ENCODE measurements at places on chromosomes 5 and 9.

DNA sequence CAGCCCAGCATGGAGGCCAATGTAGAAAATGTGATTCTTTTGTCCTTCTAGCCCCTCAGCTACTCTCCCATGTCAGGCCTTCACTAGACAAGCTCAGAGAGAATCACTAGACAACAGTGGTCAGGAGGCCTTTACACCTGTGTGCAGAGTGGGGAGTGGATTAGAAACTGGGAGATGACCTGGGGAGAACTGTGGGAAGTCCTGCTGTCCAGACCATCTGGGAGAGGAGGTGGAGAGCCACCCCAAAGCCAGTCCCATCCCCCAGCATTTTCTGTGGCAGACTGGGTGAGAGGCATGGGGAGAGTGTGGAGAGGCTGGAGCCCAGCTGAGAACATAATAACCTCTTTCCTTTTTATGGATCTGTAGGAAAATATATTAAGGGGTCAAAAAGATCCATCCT lies 452.0 kb upstream of the DMAC1 start:
- no peak for DNase-seq

DNA sequence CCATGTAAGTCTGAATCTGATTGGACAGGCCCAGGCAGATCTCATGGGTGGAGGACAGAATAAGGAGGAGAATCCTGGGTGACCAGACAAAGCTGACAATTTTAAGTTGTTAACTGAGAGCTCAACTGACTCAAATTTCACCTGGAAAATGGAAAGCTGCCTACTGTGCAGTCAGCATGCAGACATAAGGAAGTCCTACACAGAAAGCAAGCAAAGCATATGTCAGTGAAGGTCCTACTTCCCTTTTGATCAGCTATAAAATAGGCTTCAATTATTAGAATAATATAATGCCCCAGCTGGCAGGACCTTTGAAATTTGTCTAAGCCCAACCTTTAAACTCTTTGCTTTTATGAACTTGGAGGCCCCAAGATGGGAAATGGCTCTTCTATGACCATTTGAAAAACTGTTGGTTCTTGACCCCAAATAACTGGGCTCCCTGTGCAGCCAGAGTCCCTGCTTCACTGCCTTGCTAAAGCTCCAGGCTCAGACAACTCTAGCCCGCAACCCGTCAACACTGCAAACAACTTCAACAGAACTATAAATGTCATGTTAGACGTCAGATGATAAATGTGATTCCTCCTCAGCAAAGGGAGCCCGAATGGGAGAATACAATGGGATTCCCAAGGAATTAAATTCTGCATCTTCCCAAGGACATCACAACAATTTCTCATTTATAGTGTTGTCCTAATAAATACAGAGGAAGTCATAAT lies 118.9 kb upstream of the ADRA1B start:
- DNase-seq: no peak

DNA sequence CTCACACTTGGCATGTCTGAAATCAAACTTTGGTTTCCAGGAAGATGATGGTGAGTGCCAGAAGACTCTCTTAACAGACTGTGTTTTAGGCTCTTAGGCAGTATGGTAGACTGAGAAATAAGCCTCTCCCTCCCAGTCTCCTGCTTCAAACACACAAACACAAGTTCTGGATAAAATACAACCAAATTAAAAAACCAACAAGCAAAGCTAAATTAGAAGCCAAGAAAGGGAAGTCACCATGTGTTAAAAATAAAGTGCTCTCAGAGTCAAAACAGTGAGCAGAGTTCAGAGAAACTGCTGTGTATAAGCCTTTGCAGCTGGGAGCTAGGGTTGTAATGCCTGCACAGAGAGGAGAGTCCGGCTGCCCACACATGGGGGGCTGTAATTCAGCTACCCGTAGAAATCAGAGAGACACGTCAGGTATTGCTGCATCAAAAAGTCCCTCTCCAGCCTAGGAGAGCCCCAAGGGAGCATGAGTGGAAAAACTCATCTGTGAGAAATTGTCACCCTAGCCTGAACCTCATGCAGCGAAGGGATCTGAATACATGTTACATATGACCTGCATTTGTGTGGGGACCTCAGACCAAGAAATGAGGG lies 62.6 kb downstream of the ANGPTL2 start:
- DNase-seq: no peak

DNA sequence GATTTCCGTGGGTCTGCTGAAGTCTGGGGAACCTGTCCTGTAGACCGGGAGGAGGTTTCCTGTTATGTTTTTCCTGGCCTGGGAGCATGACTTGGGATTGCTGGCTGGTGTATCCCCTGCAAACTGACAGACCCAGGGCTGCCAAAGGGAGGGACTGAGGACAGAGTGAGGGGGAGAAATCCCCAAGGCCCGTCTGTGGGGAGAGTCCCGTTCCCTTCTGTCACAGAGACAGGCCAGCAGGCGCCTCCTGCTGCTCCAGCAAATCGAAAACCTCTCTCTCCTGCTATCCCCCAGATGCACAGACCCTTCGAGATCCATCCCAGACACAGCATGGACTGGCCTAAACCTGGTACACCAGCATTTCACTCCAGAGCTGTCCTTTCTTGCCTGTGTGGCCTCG lies 56.2 kb upstream of the ALDH1B1 start:
- DNase-seq: no peak

DNA sequence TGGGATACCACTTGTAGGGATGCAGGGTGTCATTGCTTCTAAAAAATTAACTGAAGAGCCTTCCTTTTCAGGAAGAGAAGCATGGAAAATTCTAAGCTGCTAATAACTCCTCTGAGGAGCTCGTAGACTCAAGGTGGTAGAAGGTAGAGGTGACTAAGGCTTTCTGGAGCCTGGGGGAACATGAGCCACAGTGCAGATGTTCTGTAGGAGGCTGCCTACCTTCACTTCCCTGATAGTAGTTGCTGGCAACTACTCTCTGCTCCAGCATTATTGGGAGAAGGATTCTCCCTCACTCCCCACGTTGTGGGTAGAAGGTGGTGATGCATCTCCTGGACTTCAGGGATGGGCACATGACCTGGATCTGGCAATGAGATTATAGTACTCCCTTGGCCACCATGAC lies 86.7 kb upstream of the STARD4 start:
- no peak for DNase-seq

GRCh38 chr9:89661956-89662717 lies 57.3 kb downstream of the GADD45G start:
- no peak for DNase-seq

DNA sequence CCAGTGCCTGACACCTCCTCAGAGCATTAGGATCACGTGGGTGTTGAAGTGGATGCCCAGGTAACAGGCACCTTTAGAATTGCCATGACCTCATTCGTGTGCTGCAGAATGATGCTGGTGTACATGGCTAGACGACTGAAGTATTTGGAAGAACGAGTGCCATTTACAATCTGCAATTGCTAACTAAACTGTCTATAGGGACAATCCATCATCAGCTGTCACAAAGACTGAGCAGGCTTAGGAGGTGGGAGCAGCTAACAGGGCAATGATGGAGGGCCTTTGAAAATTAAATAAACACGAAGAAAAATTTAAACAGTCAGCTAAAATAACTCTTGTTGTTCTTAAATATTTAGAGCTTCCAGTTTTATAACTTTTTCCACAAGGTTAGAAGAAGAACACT lies 375.8 kb downstream of the GADD45G start:
- no peak for DNase-seq

DNA sequence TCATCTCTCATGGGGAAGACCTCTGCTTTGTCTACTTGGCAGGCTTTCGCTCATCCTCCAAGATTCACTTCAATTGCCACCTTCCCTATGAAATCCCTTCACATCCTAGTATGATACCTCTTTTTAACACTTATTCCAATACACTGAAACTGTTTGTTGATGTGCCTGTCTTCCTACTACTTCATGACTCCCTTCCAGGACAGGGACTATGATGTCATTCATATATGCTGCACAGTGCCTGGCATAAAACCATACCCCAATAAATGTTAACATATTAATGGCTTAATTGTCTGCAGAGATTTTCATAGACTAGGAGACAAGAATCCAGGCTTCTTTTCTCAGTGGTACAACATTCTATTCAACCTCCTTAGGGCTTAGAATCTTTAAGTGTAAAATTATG lies 215.5 kb downstream of the ZNF608 start:
- no peak for DNase-seq

DNA sequence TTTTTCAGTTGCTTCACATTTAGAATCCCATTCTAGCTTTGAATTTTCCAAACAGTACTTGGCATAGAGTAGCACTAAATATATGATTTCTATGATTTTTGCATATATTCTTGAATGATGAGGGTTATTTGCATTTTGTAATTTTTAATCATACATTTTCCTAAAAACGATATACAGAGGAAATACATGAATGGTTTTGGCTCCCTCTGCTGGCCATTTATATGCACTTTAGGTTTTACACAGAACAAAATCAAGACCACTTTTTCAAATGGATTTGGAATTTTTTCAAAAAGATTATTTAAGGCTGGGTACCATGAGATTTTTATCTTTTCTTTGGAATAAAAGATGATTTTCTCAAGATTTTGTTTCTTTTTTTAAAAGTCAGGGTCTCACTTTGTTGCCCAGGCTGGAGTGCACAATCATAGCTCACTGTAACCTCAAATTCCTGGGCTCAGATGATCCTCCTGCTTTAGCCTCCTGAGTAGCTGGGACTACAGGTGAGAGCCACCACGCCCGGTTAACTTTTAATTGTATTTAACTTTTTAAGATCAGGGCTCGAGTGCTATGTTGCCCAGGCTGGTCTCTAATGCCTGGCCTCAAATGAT lies 16.7 kb upstream of the COMMD10 start:
- DNase-seq: no peak

Measured in stimulated activated CD8-positive, alpha-beta memory T cell treated with anti-CD3 and anti-CD28 coated beads, Interleukin-15, amount 100 ng/mL, for 24 hours (primary cell).